ENCODE measurements at places on chromosomes 4 and X. TPM values are rescaled to one million over a fixed set of nuclear protein-coding genes. Genes with fewer than 3 reads are reported as not detected.

The MAPK10 gene
- 70.2 TPM for total RNA-seq

The TRIM75 gene
- total RNA-seq = not detected

The HTR2C gene
- total RNA-seq = 0.90 TPM

The TMEM150C gene
- 32.8 TPM for total RNA-seq

The TRPC5OS gene
- total RNA-seq = not detected

The SLC49A3 gene
- 16.4 TPM for total RNA-seq

The MMRN1 gene
- total RNA-seq = not detected

The MAGEC1 gene
- not detected for total RNA-seq

The REPS2 gene
- total RNA-seq = 14.7 TPM

The AFP gene
- total RNA-seq = 2.8 TPM

DNA sequence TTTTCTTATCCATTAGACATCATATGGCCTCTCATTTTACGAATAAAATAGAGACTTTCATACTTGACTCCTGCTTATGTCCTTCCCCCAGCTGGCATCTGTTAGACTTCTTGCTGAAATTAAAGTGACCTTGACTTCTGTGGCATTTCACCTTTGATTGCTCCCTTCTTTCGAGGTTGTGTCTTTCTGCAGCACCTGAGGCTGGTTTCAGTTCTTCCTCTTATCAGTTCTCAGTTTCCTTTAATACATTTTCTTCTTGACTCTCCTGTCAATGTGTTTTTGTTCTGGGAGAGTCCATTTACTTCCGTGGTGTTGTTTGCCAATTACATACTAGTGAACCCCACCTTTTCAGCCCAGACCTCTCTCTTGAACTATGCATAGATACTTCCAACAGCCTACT is 81.6 kb downstream of the RBPJ start:
- DNase-seq = no peak

- peak; percentile 48 for DNase-seq
These were observed 944 bp downstream of the KLF8 start for GRCh38 chrX:56233100-56233499.

- DNase-seq = no peak
These were observed 31.5 kb downstream of the UCHL1 start for GRCh38 chr4:41288254-41288653.

DNA sequence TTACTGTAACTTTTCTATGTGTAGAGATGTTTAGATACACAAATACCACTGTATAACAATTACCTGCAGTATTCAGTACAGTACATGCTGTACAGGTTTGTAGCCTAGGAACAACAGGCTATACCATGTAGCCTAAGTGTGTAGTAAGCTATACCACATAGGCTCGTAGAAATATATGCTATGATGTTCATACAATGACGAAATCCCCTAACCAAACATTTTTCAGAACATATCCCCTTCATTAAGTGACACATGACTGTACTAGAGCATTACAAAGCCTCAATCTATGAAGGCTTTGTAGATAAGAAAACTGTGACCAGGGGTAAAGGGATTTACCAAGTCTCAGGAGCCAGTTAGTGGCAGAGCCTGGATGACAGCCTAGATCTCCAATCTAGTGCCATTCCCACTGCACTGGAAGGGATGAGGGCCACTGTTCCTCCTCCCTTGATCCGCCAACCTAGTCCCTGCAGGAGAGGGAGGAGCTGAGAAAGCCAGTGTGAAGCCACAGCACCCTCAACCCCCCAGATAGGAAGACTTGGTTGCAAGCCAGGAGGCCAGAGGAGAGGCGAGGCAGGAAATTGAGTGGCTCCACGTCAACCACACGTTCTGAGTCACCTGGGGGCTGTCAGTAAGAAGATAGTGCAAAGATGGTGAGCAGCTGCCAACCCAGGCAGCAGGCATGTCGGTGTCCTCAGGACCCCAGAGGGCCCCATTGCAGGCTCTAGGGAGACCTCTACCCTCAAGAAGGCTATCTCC is 227.7 kb downstream of the BCOR start:
- no peak for DNase-seq

DNA sequence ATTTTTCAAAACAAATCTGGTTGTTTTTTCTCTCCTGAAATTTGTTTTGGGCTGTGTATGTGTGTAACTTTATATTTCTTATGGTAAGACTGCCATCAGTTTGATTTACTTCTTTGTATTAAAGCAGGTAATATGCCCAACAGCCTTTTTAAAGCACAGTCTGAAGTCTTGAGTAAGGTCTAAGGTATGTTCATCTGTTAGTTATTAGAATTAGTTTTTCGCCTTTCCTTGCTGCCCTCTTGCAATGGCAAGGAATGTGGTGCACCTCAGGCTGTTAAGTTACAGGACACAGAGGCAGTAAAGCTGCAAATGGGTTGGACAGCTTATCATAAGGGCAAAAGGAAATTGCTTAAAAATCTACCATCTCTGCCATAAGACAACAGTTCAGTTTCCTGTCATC is 71.8 kb downstream of the METTL14 start:
- no peak for DNase-seq

GRCh38 chr4:70885174-70885573 is 17.0 kb upstream of the MOB1B start:
- no peak for DNase-seq

DNA sequence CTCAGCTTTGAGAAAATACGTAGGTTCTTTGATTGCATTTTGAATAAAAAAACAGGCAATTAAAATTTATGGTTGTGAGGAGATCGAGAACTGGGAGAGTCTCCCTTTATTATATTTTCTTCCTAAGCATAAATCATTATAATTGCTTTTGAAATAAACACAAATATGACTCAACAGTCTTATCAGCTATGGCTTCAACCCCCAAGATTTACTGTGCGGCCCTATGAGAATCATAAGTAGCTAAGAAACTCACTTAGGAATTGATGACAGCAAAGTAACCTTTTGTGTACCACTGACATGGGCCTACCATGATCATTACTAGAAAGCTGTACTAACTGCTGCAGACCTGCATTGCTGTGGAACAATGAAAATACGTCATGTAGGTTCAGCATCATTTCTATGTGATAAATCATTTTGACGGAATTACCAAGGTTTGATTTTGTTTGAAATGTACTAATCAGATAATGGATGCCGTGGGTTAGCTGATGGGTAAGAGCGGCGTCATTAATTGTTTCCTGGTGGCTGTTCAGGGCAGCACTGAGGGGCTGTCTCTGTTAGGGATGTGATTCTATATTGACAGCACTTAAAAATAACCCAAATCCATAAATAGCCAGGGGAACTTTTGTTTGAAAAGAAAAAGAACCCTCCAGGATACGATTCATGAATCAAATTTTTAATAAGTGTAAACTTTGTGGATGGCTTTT is 51.5 kb upstream of the GPRIN3 start:
- no peak for DNase-seq

GRCh38 chrX:155216940-155217440 is 730 bp downstream of the VBP1 start:
- DNase-seq = peak; percentile 50

DNA sequence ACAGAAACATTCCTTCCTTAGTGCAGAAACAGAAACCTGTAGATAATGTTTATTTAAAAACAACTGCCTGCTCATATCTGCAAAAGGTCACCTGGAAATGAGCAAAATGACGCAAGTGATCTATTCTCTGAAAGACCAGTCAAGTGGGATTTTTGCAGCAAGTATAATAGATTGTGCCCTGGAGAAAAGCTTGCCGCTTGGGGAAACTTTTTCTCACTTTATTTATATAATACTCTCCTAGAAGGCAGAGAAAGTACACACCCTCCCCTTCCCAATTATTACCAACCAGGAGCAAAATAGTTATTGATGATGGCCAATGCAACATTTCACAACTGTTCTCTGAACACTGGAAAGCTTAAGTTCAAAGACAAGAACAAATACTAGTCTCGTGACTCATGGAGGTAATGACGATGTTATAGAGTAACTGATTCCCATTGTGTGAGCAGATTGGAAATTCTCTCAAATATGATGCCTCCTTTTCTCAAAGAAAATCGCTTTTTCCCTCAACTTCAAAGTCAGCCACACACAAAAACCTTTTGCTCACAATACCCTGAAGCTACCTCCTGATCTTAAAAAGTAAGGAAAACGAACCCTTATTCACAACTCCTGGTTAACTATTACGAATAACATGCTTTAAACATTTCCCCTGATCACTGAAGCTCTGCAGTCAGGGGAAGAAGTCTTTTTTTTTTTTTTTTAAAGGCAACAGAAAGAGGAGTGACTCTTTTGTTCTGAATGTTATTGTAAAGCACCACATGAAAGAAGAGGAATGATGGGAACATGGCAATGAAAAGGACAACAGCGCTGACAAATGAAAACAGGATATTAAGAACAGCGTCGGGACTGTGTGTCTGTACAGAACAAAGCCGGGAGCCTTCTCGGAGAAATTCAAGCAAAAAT is 41.0 kb downstream of the MID1 start:
- DNase-seq = no peak

- DNase-seq = no peak
These were observed 143.1 kb downstream of the C4orf33 start for GRCh38 chr4:129239088-129239487.

- no peak for DNase-seq
These were observed 93.5 kb upstream of the ADAD1 start for GRCh38 chr4:122285285-122285684.

- DNase-seq = no peak
These were observed 215.0 kb downstream of the MAD2L1 start for GRCh38 chr4:119851649-119852048.

DNA sequence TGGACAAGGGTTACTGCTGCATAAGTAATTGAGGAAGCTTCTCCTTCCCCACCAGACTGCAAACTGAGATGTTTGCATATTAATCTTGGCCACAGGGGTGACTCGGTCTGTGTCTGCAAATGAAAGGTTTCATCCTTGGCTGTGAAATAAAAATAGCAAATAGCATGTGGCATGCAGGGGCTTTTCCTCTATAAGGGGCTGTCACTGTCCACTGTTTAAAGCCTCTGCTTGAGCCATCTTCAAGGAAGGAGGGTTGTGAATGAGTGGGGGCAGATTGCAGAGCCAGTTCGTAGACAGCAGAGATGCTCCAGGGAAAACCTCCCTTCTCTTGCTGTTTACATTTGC is 33.3 kb downstream of the TMSB4X start:
- no peak for DNase-seq

- no peak for DNase-seq
These were observed 514.0 kb upstream of the DIAPH2 start for GRCh38 chrX:96170626-96171025.

Data from endodermal cell (in vitro differentiated cells).